ENCODE measurements at places on chromosomes 3 and 15. TPM values are rescaled to one million over a fixed set of nuclear protein-coding genes. Genes with fewer than 3 reads are reported as not detected.

The NGRN gene
- total RNA-seq, result 66.6 TPM

The CPNE9 gene
- not detected for total RNA-seq

The ZNF774 gene
- total RNA-seq, result 1.0 TPM

The MINAR1 gene
- total RNA-seq, result 0.56 TPM

The EPHA6 gene
- total RNA-seq, result not detected

The PLSCR4 gene
- 94.1 TPM for total RNA-seq

The CSPG4 gene
- total RNA-seq, result under 0.01 TPM

The FAM174B gene
- total RNA-seq, result 0.90 TPM

The APOD gene
- total RNA-seq, result 7.8 TPM

The GABRB3 gene
- total RNA-seq, result not detected

The SCAMP5 gene
- 1.9 TPM for total RNA-seq

The CPNE4 gene
- not detected for total RNA-seq

The CIDEC gene
- 0.09 TPM for total RNA-seq

The ACOX2 gene
- total RNA-seq, result 4.0 TPM

The GP5 gene
- not detected for total RNA-seq

The TAGLN3 gene
- not detected for total RNA-seq

The GOLGA8T gene
- not detected for total RNA-seq

The DLEC1 gene
- total RNA-seq, result not detected

The DENND4A gene
- total RNA-seq, result 17.9 TPM

The FETUB gene
- not detected for total RNA-seq

The RTP4 gene
- total RNA-seq, result 0.18 TPM

The APBA2 gene
- total RNA-seq, result 42.6 TPM

The MAP4 gene
- 83.9 TPM for total RNA-seq

The GOLGA8Q gene
- total RNA-seq, result 0.18 TPM

The TRIM42 gene
- total RNA-seq, result not detected

The TMEM108 gene
- total RNA-seq, result 0.38 TPM

The GOLGA8S gene
- 0.09 TPM for total RNA-seq

The BOC gene
- 0.09 TPM for total RNA-seq

The IGF1R gene
- 50.3 TPM for total RNA-seq
